ENCODE measurements at places on chromosomes 1 and 21.
A peak's percentile ranks its signal among the peaks of the same experiment; 100 is the strongest.

DNA sequence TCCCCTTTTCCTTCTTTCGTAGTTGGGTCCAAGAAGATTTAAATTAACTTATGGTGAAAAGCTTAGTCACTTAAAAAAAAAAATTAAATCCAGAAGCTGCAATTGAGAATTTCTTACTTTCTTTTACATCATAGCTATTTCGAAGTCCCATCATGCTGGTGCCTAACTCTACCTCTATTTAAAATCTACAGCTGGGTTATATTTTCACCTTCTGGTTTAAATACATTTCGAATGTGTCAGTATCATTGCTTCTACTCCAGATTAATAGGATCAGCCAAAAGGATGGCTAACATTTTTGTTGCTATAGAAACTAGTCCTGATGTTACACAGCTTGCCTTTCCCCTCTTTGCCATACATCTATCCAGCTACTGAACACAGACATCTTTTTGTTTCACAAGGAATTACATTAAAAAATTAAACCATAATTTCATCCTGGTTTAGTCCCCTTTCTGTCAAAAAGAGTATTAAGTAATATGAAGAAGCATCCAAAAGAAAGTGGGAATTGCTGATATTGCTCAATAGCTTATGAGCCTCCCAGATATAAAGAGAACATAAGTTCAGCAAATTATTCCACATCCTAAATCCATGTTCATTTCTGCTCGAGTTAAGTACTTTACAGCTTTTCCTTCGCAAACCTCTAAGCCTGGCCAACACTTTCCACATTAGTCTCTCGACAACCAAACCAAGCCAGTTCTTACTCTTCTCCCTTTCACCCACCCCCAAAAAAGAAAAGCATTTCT, 396.7 kb upstream of the DAB1 start:
- no peak for DNase-seq

DNA sequence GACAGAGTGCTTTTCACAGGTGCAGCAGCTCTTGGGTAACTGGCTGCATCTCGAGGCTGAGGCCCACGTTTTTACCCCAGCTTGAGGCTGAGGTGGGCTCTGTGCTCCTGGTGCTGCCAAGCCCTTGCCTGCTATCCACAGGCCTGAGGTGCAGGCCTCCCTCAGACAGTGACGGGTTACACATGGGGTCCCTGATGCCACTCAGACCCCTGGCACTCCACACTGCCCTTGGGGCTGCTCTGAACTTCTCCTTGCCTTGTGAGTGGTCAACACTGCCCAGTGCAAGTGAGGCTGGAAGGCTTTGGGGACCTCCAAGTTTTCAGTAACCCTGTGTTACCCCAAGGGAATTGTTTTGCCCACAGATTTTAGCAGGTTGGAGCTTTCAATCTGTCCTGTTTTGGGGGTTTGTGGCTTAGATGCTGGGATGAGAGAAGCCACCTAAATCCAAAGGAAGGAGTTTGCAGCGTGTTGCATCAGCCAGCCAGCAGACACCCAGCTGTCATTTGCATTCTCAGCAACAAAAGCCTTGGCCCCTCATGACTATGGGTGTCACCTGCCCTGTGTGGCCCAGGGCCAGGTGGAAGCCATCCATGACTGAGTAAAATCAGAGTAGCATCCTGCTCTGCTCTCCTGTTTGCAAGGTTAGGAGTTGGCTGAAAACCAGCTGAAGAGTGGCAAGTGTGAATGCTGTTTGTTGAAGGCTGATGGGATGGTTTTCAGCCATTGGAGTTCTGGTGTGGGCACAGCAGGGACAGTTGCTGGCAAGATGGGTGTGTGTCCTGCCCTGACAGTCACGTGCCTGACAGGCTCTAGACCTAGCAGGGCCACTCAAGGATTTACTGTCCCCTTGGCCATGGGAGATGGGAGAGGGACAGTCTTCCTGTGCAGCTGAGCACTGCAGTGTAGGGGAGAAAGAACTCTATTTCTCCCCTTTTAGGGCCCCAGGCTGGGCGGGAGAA, 3.2 kb downstream of the RNF187 start:
- DNase-seq = peak; percentile 66

DNA sequence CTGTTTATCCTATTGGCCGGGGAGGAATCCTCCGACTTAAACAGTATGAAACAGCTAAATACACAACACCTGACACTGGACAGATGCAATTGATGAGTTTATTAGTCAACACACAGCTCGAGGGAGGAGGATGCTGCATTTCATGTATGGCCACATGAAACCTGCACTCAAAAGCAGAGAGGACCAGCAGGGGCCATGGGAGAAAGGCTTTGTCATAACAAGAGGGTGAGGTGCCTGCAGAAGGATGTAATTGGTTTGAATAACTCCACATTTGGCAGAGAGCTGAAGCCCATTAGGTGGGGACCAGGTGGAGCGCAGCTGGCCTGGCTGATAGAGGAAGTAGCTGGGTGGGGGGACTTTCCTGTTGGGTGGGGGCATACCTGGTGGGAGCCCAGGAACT, 599.1 kb downstream of the PTPRU start:
- DNase-seq = no peak

DNA sequence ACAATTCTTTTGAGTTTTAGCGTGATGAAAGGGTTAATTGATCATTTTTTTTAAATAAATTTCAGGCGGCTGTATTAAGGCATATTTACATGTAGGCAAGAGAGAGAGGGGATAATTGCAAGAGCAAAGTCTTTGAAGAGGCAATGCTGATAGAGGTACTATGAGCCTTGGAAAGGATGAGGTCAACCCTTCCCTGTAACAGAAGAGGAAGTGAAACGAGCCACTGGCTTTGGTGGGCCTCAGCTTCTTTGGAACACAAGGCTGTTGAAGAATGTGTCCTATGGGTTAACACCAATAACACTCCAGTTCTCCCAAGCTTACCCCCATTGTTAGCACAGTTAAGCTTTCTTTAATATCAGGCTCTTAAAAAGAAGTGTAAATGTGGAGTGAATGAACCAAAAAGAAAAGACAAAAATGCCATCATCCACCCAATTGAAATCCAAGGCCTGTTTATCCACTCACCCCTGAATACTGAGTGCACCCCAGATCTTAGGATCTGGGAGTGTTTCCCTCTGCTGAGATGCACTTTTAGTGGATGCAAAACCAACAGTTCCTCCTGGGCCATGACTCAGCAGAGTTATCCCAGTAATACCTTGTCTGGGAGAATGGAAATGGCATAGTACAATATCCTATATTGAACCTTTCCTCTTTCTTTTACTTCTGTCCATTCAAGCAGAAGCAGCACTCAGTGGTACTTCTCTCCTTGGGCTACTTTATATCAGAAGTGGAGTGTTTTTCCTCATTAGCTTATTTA, 216.4 kb downstream of the SLC44A5 start:
- no peak for DNase-seq
